ENCODE measurements at places on chromosomes 2 and 18.

DNA sequence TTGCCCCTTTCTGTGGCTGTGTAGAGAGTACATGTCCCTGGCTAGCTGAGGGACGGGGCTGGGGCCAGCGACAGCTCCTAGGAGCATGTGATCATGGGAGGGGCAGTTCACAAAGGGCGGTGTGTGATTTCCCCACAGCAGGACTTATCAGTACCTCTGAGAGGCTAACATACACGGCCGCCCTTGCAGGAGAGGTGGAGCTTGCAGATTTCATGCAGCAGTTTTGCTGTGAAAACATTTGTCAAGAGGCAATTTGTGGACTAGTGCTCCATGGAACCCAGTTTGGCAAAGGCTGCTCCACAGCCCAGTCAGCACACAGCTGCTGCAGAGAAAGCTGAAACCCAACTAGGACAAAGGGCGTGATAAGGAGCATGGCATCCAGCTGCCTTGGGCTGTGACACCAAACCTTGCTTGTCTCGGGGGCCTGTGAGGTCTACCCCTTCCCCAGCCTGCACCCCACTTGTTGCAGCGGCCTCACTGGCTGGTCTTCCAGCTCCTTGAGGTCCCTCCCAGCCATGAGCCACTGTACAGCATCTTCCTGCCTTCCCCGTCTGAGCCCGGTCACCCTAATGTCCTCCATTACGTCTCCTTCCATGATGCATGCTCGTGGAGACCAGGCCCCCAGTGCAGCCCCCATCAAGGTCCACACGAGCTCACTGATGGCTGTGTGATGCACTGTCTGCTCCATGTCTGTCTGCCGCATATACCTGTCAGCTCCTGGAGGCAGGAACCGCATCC is 121.4 kb upstream of the HDAC4 start:
- DNase-seq = no peak

GRCh38 chr2:68284896-68285295 is 32.6 kb upstream of the PPP3R1 start:
- DNase-seq = no peak

DNA sequence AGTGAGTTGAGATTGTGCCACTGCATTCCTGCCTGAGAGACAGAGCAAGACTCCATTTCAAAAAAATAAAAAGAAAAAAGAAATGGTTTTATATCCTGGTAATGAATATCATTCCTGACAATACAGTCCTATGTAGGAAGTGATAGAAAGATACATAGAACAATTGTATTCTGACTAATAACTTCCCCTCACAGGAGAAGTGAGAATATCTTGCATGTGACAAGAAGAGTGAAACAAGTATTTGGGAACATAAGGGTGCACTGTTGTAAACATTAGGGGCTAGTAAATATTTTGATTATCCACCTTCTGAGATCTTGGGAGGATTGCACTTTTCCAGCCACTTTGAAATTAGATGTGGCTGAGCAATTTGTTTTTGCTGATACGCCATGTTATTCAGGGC is 40.7 kb downstream of the KLHL14 start:
- no peak for DNase-seq

DNA sequence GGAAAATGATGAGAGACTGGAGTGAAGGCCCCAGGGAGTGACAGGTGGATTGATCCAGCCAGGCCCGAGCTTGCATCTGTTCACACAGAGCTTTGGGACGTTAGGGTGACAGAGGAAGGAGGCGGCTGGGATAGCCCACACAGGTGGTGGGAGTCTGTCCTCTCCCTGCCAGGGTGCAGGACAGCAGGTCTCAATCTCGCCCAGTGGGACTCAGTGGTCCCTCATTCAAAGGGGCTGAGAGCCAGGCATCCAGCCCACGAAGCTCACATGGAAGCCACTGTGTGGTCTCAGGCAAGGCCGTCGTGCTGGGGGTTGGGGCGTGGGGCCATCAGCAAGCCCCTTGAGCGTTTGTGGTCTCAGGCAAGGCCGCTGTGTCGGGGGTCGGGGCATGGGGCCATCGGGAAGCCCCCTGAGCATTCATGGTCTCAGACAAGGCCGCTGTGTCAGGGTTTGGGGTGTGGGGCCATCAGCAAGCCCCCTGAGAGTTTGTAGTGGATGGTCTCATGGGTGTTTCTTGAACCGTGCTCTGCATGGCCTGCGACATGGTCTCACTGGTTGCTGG is 8.3 kb downstream of the KCNG2 start:
- no peak for DNase-seq

GRCh38 chr2:40458271-40458794 is 6.4 kb upstream of the SLC8A1 start:
- peak; percentile 91 for DNase-seq

DNA sequence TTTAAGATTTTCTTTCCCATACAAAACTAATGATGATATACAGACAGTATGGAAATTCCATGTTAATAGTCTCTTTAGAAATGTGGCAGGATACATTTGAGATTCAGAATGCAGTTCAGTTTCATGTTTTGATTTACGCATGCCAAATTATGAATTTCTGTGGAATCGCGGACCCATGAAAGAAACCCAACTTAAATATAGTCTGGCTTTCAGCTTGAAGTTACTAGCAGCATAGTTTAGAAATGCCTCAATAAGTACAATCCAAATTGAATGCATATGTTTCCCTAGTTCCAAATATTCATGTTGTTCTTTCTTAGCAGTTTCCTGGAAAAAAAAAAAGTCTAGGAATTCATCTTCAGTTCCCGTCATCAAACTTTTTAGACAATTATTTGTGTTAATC is 164.1 kb upstream of the RASGRP3 start:
- no peak for DNase-seq

DNA sequence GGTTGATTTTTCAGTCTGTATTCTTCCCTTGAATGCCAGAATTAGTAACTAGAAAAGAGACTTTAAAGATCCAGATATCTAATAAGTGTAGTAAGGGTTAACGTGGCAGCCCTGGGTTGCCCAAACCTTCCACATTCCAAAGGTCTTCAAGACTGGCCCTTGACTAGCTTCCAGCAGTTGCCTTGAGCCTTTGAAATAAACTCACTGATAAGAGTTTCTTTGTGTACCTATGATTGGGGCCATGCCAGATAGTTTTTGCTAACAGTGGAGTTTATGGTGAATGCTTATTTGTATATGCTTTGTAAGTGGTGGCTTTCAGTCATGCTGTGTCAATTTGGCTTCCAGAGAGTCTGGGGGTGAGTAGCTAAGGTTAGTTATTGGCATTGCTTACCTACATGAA is 722.3 kb downstream of the RNF144A start:
- DNase-seq = no peak

DNA sequence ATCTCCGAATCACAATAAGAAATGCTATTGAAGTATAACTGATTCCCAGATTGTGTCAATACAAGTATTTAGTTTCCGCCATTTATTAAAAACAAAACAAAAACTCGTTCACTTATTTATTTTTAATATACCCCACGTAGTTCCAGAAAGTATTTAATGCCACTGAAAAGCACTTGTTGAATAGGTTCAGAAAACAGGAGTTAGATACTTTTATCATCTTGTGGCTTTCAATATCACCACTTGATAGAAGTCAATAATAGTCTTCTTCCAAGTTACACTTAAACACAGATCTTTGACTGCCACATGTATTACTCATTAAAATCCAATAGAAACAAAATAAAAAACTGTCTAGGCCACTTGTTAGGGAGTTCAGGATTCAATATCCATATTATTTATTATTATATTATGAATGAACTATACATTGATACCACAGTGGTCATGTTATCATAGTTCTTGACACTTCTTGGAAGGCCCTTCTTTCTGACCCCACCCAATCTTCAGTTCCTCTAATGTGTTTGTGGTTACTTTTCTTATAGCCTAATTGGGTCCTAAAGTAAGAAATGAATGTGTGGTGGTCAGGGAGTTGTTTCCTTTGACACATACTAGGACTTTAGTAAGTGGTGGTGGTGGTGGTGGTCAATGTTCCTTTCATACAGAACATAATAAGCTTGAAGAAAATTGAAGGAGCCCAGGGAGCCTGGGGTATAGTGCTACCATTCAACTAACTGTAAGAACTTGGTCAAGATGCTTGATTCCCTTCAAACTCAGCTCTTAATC is 221.3 kb upstream of the ITGA4 start:
- no peak for DNase-seq

GRCh38 chr2:170953941-170954340 is 24.9 kb downstream of the GORASP2 start:
- no peak for DNase-seq

DNA sequence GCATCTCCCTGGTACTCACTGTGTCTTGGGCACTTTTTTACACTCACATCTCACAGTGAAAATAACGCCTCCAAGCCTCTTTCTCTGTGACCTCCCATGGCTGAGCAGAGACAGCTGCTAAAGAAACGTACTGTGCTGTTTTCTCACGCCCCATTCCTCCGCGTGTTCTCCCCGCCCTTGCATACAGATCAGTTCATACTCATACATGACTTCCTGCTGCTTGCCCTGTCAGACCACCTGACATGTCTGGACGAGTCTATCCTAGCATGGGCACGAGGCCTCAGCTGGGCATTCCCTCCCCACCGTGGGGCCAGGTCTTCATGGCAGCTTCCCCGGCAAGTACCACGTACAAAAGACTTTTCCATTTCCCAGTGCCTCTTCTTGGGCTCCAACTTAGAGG is 21.2 kb upstream of the IL1A start:
- no peak for DNase-seq

DNA sequence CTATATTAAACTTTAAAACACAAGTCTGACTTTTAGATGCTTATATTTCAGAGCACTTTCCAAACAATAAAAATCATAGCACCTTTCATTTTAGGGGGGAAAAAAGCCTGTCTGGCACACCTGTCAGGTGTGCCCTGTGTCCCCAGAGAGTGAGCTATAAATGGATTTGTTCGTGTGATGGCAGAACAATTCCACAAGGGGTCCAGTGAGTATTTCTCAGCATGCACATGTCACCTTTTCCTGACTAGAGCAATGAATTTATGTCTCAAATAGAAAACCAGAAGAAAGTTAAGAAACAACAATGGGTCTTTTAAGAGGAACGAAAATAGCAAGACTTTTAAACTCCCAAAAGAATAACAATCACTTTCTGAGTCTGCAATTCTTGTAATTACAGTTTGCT is 55.9 kb downstream of the ACVR1C start:
- DNase-seq = peak; percentile 29

- DNase-seq = no peak
Observed at GRCh38 chr2:4693266-4693665, 989.9 kb downstream of the DCDC2C start.

- no peak for DNase-seq
Observed at GRCh38 chr2:224069172-224069571, 30.1 kb upstream of the SERPINE2 start.

- no peak for DNase-seq
Observed at GRCh38 chr18:31303771-31304170, 14.2 kb upstream of the DSG1 start.
